ENCODE measurements at places on chromosomes 1 and 21. TPM values are rescaled to one million over a fixed set of nuclear protein-coding genes. Genes with fewer than 3 reads are reported as not detected.

DNA sequence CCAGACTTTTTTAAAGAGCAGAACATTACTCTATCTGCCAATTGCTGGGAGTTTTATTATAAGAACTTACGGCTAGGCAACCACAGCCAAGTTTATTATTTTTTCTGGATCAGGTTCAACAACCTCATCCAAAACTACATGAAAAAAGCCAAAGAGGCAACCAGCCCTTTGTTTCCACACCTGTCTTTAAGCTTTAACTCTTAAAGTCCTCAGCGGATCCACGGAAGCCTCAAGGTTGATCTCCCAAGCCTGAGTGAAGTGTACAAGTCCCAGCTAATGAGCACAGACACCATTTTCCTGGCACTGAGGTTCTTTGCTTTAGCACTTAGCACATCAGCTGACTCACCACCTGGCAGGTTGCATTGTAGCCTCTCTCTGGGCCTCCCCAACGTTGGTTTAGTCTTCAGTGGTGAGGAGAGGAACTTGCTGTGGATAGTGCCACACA lies 143.1 kb downstream of the TGFBR3 start:
- no peak for DNase-seq

DNA sequence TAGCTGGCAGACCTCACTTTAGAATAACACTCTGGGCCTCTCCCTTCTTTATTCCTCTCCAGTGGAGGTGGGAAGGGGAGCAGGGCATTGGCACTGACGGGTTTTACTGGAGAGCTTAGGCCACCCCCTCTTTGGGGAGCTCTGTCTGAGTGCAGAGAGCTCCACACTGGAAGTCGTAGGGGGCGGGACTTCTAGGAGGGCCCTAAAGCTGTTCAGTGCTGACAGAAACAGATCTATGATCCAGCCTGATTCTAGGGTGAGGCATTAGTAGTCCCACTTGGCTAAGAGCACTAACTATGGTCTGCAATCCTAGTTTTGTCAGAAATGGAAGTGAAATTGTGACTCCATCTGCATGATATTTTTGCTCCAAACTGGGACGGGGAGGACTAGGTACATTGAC lies 138.7 kb downstream of the MIS18A start:
- DNase-seq, result no peak

DNA sequence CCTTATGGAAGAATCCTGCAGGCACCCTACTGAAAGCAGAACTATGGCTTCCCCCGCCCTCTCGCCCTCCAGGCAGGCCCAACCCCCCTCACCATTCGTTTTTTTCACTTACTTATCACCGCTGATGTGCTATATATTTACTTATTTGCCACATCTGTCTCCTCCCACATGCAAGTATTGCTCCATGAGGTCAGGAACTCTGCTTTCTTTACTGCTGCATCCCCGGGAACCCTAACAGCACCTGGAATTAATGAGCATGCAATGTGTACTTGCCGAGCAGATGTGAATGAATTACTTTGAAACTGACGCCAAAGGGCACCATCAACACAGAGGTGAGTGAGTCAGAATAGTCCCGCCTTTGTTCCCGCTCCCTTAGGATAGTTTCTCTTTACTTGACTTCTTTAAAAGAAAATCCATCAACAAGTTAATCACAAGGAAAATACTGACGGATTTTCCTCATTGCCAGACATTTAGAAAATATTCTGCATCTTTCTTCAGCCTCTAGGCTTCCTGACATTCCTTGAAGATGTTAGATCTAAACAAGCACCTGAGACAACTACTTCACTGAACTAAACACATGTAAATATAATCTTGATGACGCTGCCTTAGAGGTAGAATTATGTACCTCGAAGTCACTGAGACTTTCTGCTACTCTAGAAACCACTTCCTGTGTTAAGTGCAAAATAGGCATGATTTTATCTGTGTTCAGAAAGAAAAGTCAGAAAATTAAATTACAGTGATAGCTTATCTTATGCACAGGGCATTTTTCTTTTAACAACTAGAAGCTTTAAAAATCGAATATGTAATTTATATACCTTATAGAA lies 17.5 kb upstream of the RAB4A start:
- DNase-seq, result no peak

DNA sequence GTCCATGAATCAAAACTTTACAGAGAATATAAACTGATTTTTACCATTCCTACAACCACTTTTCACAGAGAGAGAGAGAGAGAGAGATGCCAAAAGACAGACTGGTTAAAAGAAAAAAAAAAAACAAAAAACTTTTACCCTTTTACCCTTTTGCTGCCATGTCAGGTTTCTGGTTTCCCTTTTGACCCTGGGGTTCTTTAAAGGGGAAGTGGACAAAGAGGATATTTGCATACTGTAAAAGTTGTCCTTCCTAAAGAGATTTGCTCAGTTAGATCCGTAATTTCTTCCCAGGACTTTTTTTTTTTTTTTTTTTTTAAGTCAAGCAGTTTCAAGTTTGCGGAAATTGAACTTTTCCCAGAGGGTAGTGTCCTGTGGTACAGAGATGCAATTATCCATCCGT lies 287.8 kb upstream of the RGS18 start:
- DNase-seq, result no peak

DNA sequence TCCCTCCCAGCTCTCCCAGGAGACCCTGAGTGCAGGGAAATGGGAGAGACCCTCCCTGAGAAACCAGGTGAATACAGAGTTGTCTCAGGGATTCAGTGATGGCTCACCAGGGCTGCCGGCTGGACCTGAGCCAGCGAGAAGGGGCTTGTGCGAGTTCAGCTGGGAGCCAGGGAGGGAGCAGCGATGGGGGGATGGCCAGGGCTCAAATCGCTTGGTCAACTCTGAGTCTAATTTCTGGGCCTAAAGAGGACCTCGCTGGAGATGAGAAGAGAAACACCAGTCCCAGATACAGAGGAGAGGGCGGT lies 6.5 kb downstream of the FCGR2A start:
- no peak for DNase-seq

GRCh38 chr1:8987881-8988617 lies 38.2 kb downstream of the SLC2A7 start:
- peak; percentile 81 for DNase-seq

- DNase-seq, result no peak
Measured at GRCh38 chr1:4428711-4429110, 225.7 kb upstream of the AJAP1 start.

DNA sequence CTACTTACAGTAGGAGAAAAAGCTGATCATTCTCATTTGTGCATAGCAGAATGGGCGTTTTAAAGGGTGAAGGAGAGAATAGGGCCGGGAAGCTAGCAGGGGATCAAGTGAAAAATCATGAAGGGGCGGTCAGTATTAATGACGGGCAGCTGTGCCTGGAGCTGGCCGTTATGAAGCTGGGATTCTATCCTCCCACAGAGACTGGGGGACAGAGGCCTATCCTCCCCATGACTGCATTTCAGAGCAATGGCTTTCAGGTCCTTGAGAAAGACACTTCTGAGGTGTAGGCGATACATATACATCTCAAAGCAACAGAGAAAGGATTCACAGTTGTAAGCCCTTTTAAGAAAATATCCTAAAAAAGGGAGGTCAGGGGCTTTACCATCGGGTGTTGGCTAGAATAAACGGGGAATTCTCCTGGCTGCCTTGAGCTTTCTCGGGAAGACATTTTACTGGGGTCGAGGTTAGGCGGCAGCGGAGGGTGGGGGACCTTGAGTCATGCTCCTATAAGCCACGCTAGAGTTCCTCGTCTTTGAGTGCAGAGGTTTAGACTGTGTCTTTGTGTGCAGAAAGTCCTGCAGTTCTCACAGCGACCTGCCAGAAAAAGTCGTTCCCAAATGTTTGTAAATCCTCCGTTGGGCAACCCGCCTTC lies 559 bp upstream of the MTARC2 start:
- DNase-seq, result no peak

GRCh38 chr21:34844924-34845238 lies 176.1 kb downstream of the CLIC6 start:
- DNase-seq, result no peak

- no peak for DNase-seq
Measured at GRCh38 chr1:192263436-192263835, 53.4 kb upstream of the RGS21 start.

DNA sequence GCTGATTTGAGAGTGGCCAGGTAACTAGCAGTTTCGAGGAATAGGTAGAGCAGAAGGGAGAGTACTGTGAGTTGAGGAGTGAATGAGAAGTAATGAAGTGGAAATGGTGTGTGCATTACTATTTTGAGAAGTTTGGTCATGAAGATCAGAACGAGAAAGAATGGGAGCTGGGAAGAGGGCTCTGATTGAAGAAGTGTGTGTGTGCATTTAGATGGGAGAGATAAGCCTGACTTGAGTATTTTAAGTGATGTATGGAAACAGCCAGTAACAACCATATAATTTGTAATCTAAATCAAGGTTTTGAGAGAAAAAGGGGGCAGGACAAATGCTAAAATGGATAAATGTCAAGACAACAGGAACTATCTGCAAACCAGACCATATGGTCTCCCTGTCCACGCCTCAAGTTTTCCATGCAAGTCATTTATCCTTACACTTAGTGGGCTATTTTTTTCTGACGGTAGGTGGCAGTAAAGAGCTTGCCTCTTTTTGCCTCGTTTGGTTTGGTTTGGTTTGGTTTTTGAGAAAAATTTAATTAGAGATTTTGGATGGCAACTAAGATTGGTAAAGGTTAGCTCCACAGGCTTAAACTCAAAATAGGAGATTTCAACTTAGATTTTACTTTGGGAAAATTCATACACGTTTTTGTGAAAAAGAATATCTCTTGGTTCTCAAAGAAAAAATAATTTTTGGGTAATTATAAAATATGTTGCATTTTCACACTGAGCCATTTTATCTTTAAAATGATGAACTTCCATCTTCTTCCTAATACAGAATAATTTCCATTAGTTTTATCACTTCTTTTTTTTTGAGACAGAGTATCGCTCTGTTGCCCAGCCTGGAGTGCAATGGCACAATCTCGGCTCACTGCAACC lies 9.5 kb upstream of the B3GALNT2 start:
- DNase-seq, result no peak

Gene DDX20
- 13.5 TPM for total RNA-seq

Gene RC3H1
- total RNA-seq, result 33.0 TPM

Gene PDZK1IP1
- 5.8 TPM for total RNA-seq

Gene GIPC2
- total RNA-seq, result 21.5 TPM
